Stimulated activated naive CD4-positive, alpha-beta T cell (primary cell): ENCODE measurements at places on chromosomes 7 and 10.

- no peak for DNase-seq
Observed at GRCh38 chr7:134726581-134726980, 52.9 kb upstream of the CALD1 start.

GRCh38 chr7:51300762-51301674 lies 15.6 kb downstream of the COBL start:
- no peak for DNase-seq

GRCh38 chr10:37952043-37952755 lies 24.2 kb downstream of the ZNF25 start:
- no peak for DNase-seq

- DNase-seq: no peak
Observed at GRCh38 chr10:31605861-31606525, 287.0 kb downstream of the ZEB1 start.

DNA sequence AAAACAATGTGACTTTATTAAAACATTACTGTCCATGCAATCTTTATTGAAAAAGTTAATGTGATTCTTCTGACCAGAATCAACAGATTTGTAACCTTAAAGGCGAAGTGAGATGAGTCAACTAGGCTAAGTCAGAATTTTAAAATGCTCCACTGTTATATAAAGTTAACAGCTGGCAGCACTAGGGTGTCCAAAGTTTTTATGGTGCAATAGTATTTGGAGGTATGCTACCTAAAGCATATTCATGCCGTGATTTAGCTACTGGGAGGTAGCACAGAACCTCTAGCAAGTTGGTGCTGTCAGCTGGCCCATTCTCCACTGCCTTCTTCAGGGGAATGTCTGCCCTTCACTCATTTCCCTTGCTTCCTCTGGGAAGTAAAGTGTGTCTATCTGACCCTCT lies 126.7 kb downstream of the RAPGEF5 start:
- DNase-seq: no peak
